ENCODE measurements at places on chromosomes 1 and 21.

DNA sequence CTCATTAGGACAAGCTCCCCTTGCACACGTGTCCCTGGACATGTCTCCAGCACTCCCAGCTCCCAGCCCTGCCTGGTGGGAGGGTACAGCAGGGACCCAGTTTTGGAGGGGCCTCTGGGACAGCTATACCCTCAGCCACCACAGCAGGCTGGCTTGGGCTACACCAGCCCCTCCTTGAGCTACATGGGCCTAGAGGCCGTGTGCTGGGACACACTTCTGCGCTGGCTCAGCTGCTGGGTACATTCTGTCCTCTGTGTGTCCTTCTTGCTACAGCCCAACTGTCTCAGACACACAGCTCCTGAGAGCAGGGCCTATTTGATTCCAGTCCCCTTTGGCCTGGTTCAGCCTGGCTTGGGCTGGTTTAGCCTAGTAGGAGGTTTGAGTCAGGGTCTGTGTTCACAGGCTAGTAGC lies 26.7 kb downstream of the DMAP1 start:
- no peaks in the 10 kb centered on the region for H3K4me1 ChIP-seq
- DNase-seq, result no peak
- H3K4me3 ChIP-seq, result no peak overlapping the region

DNA sequence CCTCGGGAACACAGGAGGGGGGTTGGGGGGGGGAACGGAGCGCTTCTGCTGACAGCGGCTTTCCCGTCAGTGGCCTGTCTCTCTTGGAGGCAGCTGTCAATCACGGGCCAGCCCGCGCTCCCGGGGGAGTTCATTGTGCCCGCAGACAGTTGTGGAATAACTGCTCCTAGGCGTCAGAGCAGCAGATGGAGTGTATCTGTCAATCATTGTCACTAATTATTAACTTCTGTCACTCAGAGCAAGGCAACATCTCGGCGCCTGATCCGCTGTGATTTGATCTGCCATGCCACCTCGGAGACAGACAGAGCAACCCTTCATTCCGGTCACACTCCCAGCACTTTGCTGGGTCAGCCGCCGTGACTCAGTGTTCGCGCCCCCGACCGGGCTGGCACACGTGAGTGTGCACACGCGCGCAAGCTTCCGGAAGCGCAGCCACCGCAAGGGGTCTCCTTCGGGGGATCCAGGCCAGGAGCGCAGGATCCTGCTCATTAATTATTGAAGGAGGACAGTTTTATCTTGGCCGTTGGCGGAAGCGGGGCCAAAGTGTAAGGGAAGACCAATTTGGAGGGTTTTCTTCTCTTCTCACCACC lies 75.8 kb downstream of the RRAGC start:
- H3K4me1 ChIP-seq, result no peaks in the 10 kb centered on the region
- no peak for DNase-seq
- H3K4me3 ChIP-seq, result no peak overlapping the region
- no peaks in the 10 kb centered on the region for H3K27me3 ChIP-seq
- H3K36me3 ChIP-seq, result no peaks in the 10 kb centered on the region

- no peak overlapping the region for H3K4me3 ChIP-seq
- no peaks in the 10 kb centered on the region for H3K36me3 ChIP-seq
- no peaks in the 10 kb centered on the region for H3K4me1 ChIP-seq
- H3K27me3 ChIP-seq, result no peaks in the 10 kb centered on the region
- no peak overlapping the region for H3K27ac ChIP-seq
Measured at GRCh38 chr1:24702511-24703293, 42.5 kb upstream of the CLIC4 start.

GRCh38 chr1:45455162-45455561 lies 35.8 kb downstream of the TESK2 start:
- H3K4me1 ChIP-seq, result no peaks in the 10 kb centered on the region
- no peaks in the 10 kb centered on the region for H3K36me3 ChIP-seq
- DNase-seq, result no peak

DNA sequence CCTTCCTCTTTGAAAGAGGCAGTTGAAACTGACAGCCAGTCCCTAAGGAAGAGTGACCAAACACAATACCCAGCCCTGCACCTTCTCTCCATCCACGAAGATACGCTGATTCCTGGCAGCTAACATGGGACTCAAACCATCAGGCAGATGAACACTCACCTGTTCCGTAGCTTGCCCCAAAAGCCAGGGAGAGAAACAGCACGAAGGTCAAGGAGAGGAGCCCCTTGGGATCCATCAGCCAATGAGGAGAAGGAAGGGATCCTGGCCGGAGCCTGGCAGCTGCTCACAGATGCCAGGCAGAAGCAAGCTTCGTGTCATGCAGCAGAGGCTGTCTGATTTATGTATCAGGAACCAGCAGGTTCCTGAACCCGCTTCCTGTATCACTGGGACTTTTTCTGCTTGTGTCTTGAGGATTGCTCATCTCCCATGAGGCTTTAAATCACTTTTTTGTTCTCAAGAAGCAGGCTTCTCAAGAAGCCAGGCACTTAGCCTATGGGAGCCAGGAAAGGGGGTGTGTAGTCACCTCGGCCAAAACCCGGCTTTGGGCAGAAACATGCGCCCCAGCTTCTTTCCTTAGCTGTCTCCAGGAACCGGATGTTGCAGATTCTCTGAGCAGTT lies at the start of gene SLAMF1:
Gene SLAMF1, minus strand, starts transcription at position 334 of the 618 bp plus-strand sequence. Its CDS starts 99 bp downstream, at position 235.
- H3K4me1 ChIP-seq, result no peaks in the 10 kb centered on the region
- no peak within 1 kb of the TSS for H3K27ac ChIP-seq
- no peak for DNase-seq

DNA sequence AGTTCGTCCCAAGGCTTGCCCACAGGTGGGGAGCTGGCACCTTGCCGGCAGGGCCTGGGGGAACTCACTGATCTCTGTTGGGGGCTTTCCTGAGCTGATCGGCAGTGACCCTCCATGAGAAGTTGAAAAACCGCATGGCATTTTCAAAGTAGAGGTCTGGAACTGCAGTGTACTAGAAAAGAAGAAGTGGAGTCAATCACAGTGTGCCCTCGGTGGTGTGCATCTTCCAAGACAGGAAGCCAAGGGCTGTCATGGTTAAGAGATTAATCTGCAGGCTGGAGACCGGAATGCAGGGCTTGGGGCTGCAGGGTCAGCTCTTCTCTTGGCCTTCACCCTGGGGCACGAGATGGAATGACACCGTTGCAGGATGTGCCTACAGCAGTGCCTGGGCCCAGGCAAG lies 56.8 kb downstream of the ECE1 start:
- H3K27ac ChIP-seq, result no peak overlapping the region
- H3K4me3 ChIP-seq, result no peak overlapping the region
- DNase-seq, result no peak
- H3K27me3 ChIP-seq, result no peaks in the 10 kb centered on the region
- H3K36me3 ChIP-seq, result peaks cover 66% of the 10 kb centered on the region
- no peaks in the 10 kb centered on the region for H3K4me1 ChIP-seq

GRCh38 chr1:196563768-196564167 lies 44.5 kb downstream of the KCNT2 start:
- H3K4me1 ChIP-seq, result peaks cover 6% of the 10 kb centered on the region
- no peak for DNase-seq
- H3K4me3 ChIP-seq, result no peak overlapping the region
- H3K27ac ChIP-seq, result no peak overlapping the region

GRCh38 chr1:10651793-10652192 lies 144.7 kb downstream of the CASZ1 start:
- no peak overlapping the region for H3K4me3 ChIP-seq
- H3K4me1 ChIP-seq, result no peaks in the 10 kb centered on the region
- no peaks in the 10 kb centered on the region for H3K27me3 ChIP-seq
- no peak for DNase-seq
- H3K27ac ChIP-seq, result no peak overlapping the region
- no peaks in the 10 kb centered on the region for H3K36me3 ChIP-seq

DNA sequence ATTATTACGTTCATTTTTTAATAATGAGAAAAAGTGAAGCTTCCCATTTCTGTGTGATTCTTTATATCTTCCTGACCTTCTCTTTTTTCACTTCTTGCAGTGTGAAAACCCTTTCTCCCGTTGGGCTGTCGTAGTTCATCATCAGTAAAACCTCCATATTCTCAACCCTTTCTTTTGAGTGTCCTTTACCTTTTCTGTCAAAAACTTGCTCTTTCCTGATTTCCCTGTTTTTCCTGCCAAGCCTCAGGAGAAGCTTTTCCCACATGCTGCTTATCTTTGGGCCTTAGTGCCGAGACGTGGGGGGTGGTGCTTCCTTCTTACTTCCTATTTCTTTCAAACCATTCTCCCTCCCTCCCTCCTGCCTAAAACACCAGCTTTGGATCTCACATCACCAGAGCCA lies 46.1 kb downstream of the UCK2 start:
- peaks cover 27% of the 10 kb centered on the region for H3K4me1 ChIP-seq
- no peaks in the 10 kb centered on the region for H3K27me3 ChIP-seq
- H3K27ac ChIP-seq, result no peak overlapping the region
- H3K36me3 ChIP-seq, result no peaks in the 10 kb centered on the region

DNA sequence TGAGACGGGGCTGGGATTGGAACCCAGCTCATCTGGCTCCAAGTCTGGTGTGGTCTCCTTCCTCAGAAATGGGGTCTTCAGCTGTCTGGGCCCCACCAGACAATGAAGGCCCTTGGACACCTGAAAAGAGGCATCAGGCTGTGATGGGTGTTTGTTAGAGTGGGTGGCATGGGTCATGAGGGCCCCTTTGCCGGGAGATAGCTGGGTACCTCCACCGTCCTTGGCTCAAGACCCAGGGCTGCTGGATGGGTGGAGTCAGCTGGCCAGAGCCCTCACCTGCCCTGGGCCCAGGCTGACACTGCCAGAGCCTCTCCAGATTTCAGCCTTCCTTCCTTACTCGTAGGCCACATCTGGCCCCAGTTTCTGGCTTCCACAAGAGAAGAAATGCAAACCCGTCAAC lies 13.4 kb upstream of the TTC22 start:
- no peaks in the 10 kb centered on the region for H3K27me3 ChIP-seq
- H3K27ac ChIP-seq, result no peak overlapping the region
- no peaks in the 10 kb centered on the region for H3K36me3 ChIP-seq
- no peak overlapping the region for H3K4me3 ChIP-seq

- H3K4me3 ChIP-seq, result no peak overlapping the region
- H3K27me3 ChIP-seq, result peaks cover 68% of the 10 kb centered on the region
- no peaks in the 10 kb centered on the region for H3K36me3 ChIP-seq
- H3K27ac ChIP-seq, result no peak overlapping the region
- no peaks in the 10 kb centered on the region for H3K4me1 ChIP-seq
- no peak for DNase-seq
Measured at GRCh38 chr1:90708236-90708786, 8.8 kb downstream of the BARHL2 start.

DNA sequence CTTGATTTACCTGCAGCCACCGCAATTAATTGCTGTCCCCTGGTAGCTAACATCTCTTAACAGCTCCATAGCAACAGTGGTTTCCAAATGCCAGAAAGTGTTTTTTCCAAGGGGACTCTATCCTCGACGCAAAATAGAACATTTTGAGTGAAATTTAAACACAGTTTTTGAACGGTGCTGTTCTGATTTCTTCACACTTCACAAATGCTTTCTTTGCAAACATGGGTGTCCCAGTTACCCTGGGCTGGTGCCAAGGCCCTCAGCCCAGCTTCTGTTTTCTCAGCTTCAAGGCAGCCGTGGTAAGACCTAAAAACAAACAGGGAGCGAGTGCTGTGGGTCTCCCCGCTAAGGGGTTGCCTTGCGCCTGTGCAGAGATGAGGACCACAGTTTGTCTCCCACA lies 147.3 kb upstream of the VAMP3 start:
- no peaks in the 10 kb centered on the region for H3K36me3 ChIP-seq
- H3K27ac ChIP-seq, result no peak overlapping the region
- H3K4me1 ChIP-seq, result peaks cover 36% of the 10 kb centered on the region
- no peak for DNase-seq
- H3K27me3 ChIP-seq, result no peaks in the 10 kb centered on the region

DNA sequence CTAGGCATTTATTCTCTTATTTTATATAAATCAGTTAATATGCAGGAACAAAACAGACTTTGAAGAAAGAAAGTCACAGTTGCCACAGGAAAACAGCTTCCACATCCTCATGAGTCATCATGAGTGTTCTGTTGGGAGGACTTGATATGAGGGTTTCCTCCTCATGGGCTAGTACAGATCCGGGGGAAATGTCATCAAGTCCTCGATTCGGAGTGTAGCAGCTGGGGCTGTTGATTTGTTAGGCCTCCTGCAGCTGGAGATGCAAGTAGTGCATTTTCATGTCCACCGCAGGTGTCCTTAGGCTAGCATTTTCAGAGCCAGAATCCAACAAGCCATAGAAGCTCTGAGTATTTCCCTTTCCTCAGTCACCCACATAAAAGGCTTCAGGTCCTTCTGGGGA lies 36.7 kb downstream of the ADAM30 start:
- no peaks in the 10 kb centered on the region for H3K36me3 ChIP-seq
- H3K27ac ChIP-seq, result no peak overlapping the region

DNA sequence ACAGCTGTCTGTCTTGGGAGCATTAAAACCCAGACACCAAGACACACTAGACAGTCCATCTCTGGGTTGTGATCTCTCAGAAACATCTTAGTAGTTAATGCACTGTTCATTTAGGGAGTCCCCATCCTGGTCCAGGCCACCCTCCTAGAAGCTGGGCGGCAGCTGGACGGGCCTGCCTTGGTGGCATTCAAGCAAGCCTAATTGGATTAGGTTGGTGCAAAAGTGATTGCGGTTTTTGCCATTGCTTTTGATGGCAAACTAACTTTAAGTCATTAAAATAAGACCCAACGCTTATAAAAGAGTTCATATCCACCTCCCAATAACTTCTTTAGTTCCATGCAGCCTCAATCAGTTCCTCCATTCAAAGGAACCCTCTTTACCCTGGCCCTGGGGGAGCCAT lies 21.7 kb downstream of the ATP5PO start:
- no peaks in the 10 kb centered on the region for H3K4me1 ChIP-seq
- DNase-seq, result no peak
- no peak overlapping the region for H3K27ac ChIP-seq
- no peak overlapping the region for H3K4me3 ChIP-seq
- H3K27me3 ChIP-seq, result no peaks in the 10 kb centered on the region

GRCh38 chr1:194829492-194829891 lies 1643.1 kb upstream of the B3GALT2 start:
- H3K27me3 ChIP-seq, result no peaks in the 10 kb centered on the region
- no peak overlapping the region for H3K27ac ChIP-seq
- H3K36me3 ChIP-seq, result no peaks in the 10 kb centered on the region
- no peak for DNase-seq
- H3K4me1 ChIP-seq, result no peaks in the 10 kb centered on the region
- no peak overlapping the region for H3K4me3 ChIP-seq

GRCh38 chr1:25487628-25488027 lies 55.8 kb upstream of the LDLRAP1 start:
- H3K4me1 ChIP-seq, result no peaks in the 10 kb centered on the region
- H3K36me3 ChIP-seq, result peaks cover 46% of the 10 kb centered on the region
- no peaks in the 10 kb centered on the region for H3K27me3 ChIP-seq
- no peak overlapping the region for H3K4me3 ChIP-seq
